ENCODE measurements at places on chromosomes 5 and 9. TPM values are rescaled to one million over a fixed set of nuclear protein-coding genes. Genes with fewer than 3 reads are reported as not detected.
A peak's percentile ranks its signal among the peaks of the same experiment; 100 is the strongest.

DNA sequence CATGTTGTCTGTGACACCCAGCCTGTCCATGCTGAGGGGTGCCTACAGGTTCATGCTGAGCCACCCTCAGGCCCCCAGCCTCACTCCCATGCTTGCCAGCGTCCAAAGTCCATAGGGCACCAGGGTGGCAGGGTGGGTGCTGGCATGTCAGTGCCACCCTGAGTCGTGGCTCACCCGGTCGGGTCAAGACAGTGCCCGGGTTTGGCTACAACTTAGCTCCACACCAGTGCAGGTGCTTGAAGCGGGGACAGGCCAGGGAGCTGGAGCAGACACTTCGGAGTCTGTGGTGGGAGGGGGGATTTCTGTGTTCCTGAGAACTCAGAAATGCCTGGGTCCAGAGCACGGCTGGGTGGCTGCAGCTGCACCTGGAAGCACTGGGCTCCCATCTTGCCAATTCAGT is 579.2 kb upstream of the FAM174A start:
- H3K4me1 ChIP-seq: no peaks in the 10 kb centered on the region
- no peaks in the 10 kb centered on the region for H3K36me3 ChIP-seq
- no peak overlapping the region for H3K4me3 ChIP-seq
- DNase-seq: no peak
- H3K27ac ChIP-seq: no peak overlapping the region

DNA sequence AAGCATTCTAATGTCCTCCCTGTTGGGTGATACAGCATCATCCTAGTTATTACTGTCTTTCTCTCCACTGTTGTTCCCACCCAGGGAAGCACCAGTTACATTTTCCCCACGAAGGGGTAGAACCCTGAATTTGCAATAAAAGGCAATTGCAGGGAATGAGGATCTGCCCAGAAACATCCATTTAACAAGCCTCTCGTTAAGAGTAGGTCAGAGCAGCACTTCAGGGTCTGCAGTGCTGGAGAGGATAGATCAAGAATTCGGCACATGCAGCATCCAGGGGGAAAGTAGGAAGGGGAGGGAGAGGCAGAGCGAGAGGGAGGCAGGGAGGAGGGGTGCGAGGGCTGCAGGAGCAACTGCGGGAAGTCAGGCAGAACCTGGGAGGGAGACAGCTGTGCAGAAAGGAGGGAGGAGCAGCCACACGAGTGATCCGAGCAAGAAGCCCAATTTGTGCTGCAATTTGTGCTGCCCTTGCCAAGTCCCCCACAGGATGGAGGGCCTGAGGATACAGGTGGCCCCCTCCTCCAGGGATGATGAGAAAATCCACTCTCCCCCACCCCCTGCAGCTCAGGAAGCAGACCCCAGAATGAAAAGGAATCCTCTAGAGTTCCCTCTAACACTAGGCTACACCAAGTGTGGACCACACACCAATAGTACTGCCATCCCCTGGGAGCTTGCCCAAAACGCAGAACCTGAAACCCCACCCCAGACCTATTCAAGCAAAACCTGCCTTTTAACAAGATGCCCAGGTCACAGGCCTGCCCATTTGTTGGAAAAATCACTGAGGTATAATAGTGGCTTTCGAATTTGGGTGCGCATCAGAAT is 62.2 kb downstream of the EPB41L4B start:
- DNase-seq: peak; percentile 59
- H3K27me3 ChIP-seq: no peaks in the 10 kb centered on the region
- H3K36me3 ChIP-seq: no peaks in the 10 kb centered on the region
- peak overlapping the region; percentile 42 for H3K27ac ChIP-seq
- peaks cover 10% of the 10 kb centered on the region for H3K4me1 ChIP-seq
- H3K4me3 ChIP-seq: no peak overlapping the region

DNA sequence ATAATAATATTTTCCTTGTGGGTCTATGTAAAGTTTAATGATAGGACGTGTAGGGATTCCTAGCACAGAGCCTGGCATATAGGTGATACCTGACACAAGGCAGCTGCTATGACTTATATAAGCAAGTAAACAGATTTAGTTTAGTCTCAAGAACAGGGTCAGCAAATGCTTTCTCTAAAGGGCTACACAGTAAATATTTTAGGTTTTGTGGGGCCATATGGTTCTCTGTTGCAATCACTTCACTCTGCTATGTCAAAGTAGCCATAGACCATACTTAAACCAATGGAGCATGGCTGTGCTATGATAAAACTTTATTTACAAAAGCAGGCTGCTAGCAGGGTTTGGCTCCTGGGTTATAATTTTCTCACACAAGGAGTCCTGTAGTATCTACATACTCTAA is 204.8 kb upstream of the KLF4 start:
- no peak for DNase-seq
- no peaks in the 10 kb centered on the region for H3K36me3 ChIP-seq
- H3K4me3 ChIP-seq: no peak overlapping the region

The SLC23A1 gene
- 0.04 TPM for total RNA-seq

The CER1 gene
- total RNA-seq: 0.22 TPM

GRCh38 chr5:575636-576035 is 36.5 kb upstream of the CEP72 start:
- H3K27ac ChIP-seq: no peak overlapping the region
- H3K36me3 ChIP-seq: no peaks in the 10 kb centered on the region
- H3K4me3 ChIP-seq: no peak overlapping the region
- no peaks in the 10 kb centered on the region for H3K4me1 ChIP-seq
- H3K27me3 ChIP-seq: peaks cover 31% of the 10 kb centered on the region
- DNase-seq: no peak

DNA sequence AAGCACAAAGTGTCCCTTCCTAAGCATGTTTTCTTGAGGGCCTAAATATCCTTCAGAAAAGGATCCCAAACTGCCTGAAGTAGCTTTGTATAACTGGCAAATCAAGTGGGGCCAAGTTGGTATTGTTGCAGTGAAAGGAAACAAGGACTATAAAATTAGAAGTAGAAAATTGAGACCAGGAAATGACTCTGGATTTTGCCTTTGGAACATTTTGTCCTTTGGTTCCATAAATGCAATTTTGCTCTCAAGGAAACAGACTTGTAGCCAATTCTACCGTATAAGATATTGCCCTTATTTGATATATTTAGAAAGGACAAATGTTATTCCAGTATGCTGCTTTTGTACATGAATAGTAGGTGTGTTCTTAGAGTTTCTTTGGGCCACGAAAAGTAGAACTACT is 34.4 kb downstream of the RABGAP1 start:
- H3K36me3 ChIP-seq: peaks cover 6% of the 10 kb centered on the region
- H3K4me1 ChIP-seq: no peaks in the 10 kb centered on the region
- no peak for DNase-seq
- H3K4me3 ChIP-seq: no peak overlapping the region
- H3K27ac ChIP-seq: no peak overlapping the region

DNA sequence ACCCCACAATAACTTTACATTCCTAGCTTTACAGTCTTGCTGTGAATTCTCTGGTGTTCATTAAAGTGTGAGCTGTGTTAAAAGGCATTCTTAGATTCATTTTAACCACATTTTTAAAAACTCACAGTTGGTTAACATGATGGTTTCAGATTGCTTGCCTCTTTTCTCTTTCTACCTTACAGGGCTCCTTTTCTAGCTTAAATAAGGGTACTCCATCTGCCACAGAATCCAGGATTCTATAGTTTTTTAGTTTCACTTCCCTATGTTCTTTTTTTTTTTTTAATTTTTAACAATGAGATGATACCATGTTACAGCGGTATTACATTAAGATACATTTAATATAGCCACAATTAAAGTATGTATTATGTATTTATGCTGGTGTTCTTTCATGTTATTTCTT is 3.9 kb upstream of the FBXO4 start:
- no peak for DNase-seq
- no peaks in the 10 kb centered on the region for H3K27me3 ChIP-seq
- no peak overlapping the region for H3K27ac ChIP-seq

The MARVELD2 gene
- 0.31 TPM for total RNA-seq

DNA sequence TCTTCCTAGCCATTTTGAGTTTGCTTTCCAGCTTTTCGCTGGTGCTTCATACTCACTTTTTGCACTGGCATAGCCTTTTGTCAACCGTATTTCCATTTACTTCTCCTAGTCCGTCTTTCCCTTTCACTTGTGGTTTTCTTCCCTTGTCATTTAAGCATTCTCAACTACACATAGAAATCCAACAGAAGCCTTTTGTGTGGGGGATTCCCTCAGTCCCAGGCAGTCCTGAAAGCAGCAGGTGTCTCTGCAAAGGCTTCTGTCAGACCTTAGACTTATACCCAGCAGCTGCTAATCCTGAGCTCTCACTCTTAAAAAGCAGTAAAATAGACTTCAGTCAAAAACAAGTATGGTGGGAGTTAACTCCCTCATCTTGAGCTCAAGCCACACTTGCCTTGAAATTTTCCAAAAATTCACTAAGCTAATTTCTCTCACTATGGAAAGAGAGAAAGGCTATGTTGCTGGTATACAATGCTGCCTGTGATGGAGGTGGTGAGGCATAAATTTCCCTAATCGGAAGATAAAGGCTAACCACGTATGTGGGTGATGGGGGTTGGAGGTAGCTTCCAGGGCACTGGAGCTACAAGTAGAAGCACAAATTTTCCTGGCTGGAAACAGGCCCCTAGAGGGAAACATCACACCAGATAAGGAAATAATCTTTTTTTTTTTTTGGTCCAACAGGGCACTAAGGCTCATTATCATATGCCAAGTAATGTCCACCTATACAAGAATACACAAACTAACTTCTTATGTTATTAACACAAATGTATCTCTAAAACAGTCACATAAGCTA is 34.8 kb upstream of the IFNK start:
- no peak overlapping the region for H3K4me3 ChIP-seq
- peak; percentile 27 for DNase-seq
- H3K27me3 ChIP-seq: no peaks in the 10 kb centered on the region
- no peaks in the 10 kb centered on the region for H3K36me3 ChIP-seq
- peak overlapping the region; percentile 7 for H3K27ac ChIP-seq

DNA sequence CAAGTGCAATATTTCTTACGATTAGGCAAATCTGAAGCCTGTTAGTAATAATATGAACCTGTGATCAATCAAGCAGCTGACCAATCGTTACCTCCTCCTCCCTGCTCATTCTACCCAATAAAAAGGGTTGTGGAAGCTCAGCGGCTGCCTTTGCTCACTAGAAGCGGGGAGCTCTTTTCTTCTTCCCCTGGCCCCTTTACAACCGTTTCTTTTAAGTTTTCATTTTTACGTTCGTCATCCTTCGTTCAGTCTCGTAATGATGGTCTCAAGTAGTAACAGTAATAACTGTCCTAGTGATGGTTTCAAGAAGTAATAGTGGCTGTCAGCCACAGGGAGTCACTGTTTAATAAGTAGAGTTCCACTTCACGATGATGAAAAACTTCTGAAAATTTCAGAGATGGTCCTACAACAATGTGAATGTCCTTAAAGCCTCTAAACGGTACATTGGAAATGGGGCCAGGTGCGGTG is 6.2 kb downstream of the UGT3A2 start:
- no peaks in the 10 kb centered on the region for H3K27me3 ChIP-seq
- no peaks in the 10 kb centered on the region for H3K4me1 ChIP-seq
- H3K27ac ChIP-seq: no peak overlapping the region
- no peaks in the 10 kb centered on the region for H3K36me3 ChIP-seq
- no peak overlapping the region for H3K4me3 ChIP-seq

DNA sequence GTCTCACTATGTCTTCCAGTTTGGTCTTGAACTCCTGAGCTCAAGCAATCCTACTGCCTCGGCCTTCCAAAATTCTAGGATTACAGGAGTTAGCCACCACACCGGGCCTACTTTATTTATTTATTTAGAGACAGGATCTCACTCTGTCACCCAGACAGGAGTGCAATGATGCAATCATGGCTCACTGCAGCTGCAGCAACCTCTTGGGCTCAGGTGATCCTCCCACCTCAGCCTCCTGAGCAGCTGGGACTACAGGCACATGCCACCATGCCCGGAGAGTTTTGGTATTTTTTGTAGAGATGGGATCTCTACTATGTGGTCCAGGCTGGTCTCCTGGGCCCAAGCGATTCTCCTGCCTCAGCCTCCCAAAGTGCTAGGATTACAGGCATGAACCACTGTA is 32.8 kb downstream of the PHAX start:
- H3K4me1 ChIP-seq: no peaks in the 10 kb centered on the region
- H3K4me3 ChIP-seq: no peak overlapping the region
- H3K36me3 ChIP-seq: no peaks in the 10 kb centered on the region

DNA sequence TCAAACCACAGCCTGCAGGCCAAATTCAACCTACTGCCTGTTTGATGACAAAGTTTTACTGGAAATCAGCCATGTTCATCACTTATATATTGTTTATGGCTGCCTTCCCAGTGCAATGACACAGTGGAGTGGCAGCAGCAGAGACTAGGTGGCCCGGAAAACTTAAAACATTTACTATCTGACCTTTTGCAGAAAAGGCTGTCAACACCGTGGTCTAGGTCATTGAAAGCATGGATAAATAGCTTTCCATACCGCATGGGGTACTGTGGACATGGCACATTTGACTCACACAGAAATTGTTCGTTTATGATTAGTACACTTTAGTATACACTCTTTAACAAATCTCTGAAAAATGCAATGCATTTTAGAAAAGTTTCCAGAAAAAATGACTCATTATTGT is 298.3 kb upstream of the EFNA5 start:
- no peaks in the 10 kb centered on the region for H3K36me3 ChIP-seq
- DNase-seq: no peak
- H3K4me1 ChIP-seq: no peaks in the 10 kb centered on the region
- no peaks in the 10 kb centered on the region for H3K27me3 ChIP-seq

GRCh38 chr5:132462333-132462732 is 28.2 kb downstream of the IRF1 start:
- H3K4me3 ChIP-seq: no peak overlapping the region
- H3K36me3 ChIP-seq: peaks cover 5% of the 10 kb centered on the region
- H3K27ac ChIP-seq: no peak overlapping the region
- H3K4me1 ChIP-seq: peaks cover 54% of the 10 kb centered on the region
- no peaks in the 10 kb centered on the region for H3K27me3 ChIP-seq

- H3K27me3 ChIP-seq: no peaks in the 10 kb centered on the region
- no peaks in the 10 kb centered on the region for H3K36me3 ChIP-seq
These were observed 77.0 kb upstream of the ADAMTS19 start for GRCh38 chr5:129382921-129383672.

DNA sequence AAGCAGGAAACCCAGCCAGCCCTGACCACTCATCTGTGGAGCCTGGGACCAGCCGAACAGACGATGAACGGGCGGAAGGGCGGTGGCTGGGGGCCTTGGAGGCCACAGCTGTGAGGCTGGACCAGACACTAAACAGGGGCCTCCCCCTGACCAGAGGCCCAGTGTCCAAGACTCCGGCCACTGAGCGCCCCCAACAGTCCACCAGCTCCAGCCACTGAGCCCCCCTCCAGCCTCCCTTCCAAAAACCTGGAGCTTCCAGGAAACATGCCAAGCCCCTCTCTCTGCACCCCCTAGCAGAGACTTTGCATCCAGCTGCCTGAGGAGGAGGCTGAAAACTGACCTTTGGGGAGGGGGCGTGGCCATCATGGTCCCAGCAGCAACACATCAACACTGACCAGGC is 23.2 kb downstream of the CNTFR start:
- H3K4me3 ChIP-seq: no peak overlapping the region
- DNase-seq: peak; percentile 91
- H3K36me3 ChIP-seq: peaks cover 12% of the 10 kb centered on the region
- H3K27me3 ChIP-seq: peaks cover 24% of the 10 kb centered on the region

DNA sequence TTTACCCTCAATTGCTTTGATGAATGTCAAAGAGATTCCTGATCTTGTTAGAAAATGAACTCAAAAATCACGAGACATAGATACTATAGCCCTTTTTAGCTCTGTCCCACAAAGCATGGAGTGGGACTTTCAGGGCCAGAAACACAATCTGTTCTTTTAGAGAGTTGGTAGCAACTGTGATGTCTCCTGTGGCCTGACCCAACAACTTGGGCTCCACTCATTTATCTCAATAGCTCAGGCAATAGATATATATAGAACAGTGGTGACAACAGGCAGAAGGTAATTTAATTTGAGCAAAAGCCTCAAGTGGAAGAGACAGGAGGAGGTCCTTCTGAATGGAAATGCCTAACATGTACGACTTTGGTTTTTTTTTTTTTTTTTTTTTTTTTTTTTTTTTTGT is 25.2 kb downstream of the TLR4 start:
- H3K27me3 ChIP-seq: no peaks in the 10 kb centered on the region
- H3K4me3 ChIP-seq: no peak overlapping the region

The SLC34A1 gene
- total RNA-seq: not detected

The MEIKIN gene
- not detected for total RNA-seq

The C9 gene
- total RNA-seq: 0.22 TPM
